HFF-Myc (cell line): ENCODE measurements at places on chromosomes 3 and 15.
A peak's percentile ranks its signal among the peaks of the same experiment; 100 is the strongest.

GRCh38 chr15:63473999-63474809, 30.2 kb upstream of the USP3 start:
- DNase-seq: no peak

GRCh38 chr3:94524102-94524919, 461.4 kb downstream of the NSUN3 start:
- DNase-seq: no peak

DNA sequence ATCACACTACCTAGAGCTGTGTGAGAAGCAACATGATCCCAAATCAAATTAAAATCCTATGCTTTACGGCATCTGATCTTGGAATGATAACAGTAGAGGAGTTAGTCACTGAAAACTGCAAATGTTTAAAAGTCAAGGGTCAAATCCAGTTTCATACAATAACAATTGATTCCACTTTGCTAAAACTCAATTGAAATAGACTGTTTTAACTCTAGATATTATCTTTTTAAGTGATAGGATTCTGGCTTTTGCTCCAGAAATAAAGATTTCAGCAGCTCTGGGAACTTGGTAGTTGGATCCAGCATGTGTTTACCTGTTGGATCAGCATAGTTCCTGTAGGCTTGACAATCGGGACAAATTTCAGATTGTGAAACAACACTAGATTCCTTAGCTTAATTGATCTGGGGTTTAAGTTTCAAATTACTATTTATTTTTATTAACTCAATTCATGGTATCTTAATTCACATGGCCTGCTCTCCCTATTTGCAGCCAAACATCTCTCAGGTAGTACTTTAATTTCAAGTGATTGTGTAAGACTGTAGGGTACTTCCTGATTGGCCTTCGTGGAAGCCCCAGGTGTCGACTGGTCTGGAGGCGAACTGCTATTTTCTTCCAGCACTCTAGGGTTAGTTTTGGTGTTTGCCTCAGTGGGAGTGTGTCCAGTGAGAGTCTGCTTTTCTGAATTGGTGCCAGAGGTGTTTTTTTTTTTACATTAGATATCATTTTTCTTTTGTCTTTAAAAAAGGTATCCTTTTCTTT, 16.6 kb downstream of the NFKBIZ start:
- DNase-seq: no peak

GRCh38 chr3:173622166-173622565, 224.6 kb downstream of the NLGN1 start:
- DNase-seq: peak; percentile 47

DNA sequence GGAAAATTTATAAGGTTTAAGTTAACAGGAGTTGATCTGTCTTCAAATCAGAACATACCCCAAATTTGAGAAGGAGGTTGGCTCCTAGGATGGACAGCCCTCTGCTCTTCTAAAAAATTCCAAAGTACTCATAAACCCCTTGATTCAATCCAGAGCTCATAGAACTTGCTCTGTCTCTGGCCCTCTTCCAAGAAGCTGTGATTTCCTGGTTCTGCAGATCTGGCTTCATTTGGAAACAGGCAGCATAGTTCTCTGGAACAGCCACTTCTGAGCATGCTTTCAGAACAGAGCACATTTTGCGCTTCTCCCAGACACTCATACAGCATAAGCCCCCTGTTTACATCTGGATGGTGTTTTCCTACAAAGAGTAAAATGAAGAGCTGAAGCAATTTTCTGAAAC, 96.7 kb downstream of the KBTBD8 start:
- peak; percentile 25 for DNase-seq

- no peak for DNase-seq
Observed at GRCh38 chr3:120057029-120057428, 37.2 kb downstream of the GSK3B start.

DNA sequence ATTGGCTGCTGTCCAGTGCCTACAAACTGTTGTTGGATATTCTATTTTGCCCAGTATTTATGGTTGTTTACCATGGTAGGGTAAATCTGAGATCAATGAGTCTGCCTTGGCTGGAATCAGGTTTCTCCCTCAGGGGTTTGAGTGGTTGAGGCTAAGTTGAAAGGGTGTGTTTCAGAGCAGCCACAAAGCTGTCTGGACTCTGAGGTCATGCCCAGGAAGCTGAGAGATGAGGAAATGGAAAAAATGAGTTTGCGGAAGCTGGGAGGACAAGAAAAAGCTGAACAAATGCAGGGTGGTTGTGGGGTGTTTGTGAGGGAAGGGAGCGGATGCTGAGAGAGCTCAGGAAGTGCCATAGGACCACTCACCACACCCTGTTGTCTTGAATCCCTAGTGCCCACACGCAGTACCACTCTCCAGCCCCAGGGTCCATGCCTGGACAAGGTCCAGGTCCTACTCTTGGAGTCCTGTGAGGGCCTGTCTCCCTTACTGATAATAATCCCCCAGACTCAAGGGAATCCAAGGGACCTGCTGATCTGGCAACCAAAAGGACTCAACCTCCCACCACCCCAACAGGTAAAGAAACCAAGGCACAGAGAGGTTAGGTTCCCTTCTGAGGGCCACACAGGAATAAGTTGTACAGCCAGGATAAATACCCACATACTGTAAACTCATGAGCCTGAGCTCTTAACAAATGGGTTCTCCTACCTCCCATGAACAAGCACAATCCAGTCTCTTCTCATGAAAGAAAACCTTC, 81.6 kb downstream of the PPCDC start:
- DNase-seq: peak; percentile 97

- DNase-seq: no peak
Observed at GRCh38 chr3:110184536-110184935, 847.2 kb upstream of the DPPA4 start.

GRCh38 chr3:86175051-86175536, 815.9 kb downstream of the VGLL3 start:
- DNase-seq: no peak

DNA sequence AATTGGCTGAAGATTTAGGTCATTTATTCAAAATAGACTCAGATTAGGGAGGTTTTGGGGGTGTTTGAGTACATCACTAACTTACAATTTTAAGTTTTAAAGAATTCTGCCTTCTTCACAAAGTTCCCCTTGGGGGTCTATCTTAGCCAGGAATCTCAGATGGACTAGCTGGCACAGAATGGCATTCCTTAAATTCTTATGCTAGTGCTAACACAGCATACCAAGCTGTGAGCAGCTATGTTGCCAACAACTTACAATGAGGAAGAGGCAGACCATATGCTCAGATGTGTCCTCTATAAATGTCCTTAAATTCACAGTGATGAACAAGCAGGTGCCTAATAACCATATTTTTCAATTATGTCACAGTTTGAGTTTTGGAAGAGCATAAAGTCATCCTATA, 60.9 kb upstream of the NPHP3 start:
- DNase-seq: no peak

DNA sequence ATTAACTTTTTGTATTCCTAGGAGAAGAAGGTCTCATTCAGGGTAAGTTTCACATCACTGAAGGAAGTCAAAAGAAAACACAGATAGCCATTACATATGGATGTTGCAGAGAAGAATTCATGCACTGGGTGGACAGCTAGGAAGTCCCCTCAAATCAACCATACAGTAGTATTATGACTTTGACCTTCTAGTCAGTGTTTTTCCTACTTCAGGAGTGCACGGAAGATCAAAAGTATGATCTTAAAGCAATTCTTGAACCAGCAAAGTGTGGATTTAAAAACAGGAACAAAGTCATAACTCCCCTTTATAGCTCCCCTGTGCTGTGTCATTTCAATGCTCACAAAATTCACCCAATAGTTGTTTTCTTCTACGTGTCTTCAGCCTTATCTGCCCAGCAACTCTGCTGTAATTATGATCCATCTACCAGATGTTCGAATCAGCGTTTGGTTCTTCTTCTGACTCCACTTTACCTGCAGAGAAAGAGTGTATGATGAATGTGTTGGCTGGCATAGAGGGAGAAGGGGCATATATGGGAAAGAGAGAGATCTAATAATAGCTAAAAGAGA, 118.1 kb upstream of the MEIS2 start:
- DNase-seq: no peak

- DNase-seq: no peak
Observed at GRCh38 chr15:89912145-89912673, 543 bp downstream of the ARPIN start.

DNA sequence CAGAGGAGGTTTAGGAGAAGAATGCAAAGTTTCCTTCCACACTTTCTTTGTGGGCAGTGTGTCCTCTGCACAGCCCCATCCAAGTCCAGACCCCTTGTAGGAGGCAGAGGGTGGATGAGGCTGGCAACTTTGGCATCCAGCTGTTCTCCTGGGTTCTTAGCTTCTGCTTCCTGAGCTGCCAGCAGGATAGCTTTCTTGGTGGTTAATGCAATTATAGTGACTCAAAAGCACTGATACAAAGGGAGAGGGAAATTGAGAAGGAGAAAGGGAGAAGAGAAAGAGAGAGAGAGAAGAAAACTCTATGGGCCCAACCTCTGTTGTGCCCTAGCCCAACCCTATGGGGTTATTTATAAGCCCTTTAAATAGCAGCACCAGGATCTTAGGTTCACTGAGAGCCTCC, 4.5 kb upstream of the TNFAIP8L3 start:
- DNase-seq: no peak

DNA sequence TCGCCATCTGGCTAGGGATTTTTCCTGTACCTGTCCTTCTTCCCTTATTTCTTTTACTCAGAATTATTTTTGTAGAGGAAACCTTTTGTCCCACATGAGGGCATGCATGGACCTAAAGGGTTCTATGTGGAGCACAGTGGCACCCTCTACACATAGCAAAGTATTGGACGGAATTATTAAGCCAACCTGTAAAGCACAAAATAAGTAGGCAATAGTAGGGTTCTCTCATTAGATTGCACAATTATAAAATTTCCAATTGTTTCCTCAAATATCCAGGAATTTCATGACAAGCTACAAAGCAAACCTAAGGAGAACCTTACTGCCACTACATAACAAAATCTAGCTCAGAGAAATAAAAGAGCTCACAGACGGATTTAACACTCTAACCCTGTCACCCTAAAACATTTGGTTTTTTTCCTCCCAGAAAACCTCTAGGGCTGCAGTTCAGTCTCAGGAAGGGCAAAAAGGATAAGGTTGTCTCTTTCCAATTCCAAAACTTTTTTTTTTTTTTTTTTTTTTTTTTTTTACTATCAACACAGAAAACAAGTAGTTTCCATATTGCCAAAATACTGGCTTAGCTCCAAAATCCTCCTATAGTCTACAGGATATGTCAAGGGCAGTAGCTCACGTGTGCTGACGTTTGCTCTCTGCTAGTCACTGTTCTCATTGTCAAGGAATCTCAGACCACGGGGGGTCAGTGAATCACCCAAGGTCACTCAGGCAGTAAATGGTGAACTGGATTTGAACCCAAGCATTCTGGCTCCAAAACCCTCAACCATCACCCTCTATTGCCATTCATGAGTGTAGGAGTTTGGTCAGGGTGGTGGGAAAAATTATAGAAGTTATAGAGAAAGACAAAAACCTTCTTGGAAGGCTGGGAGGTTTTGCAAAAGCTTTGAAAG, 52.3 kb downstream of the NCEH1 start:
- peak; percentile 90 for DNase-seq

DNA sequence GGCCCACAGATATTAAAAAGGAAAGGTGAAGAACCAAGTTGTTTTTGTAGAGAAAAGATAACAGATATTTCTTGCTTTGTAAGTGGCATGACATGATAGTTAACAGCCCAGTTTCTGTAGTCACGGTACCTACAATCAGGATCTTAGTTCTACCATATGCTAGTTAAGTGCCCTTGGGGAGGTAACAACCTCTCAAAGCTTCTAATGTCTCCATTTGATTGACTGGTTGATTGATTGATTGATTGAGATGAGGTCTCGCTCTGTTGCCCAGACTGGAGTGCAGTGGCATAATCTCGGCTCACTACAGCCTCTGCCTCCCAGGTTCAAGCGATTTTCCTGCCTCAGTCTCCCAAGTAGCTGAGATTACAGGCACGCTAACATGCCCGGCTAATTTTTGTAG, 28.5 kb downstream of the SENP5 start:
- no peak for DNase-seq

GRCh38 chr3:159186581-159186980, 384.7 kb downstream of the MFSD1 start:
- DNase-seq: no peak

DNA sequence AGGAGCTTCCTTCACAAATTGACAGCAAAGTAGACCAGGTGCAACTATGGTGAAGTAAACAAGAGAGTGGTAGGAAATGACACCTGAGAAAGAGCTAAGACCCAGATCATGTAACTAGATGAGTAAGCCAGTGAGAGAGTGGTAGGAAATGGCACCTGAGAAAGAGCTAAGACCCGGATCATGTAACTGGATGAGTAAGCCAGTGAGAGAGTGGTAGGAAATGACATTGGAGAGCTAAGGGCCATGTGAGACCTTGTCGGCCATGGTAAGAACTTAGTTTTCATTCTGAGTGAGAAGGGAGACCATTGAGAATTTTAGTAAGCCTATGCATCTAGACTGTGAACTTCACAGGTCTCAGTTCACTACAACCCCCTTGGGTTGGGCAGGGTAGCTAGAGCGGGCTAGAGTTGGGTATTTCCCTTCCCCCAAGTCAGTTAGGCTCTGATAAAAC, 5.4 kb upstream of the SENP7 start:
- DNase-seq: no peak

DNA sequence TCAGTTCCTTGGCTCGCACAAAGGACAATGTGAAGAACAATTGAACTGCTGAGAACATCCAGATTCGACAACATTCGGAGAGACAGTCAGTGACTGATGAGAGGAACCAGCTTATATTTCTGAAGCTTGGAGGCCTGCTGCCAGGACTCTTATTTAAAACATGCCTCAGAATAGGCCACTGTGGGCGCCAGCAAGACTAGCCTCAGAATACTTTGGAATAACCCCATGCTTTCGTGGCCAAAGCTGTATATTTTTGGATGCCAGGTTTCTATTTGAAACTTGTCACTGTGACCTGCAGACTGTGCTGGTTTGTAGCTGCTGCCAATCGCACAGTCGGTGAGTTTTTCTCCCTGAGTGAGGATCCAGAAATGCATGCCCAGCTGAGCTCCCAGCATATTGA, 129.9 kb upstream of the UBE3A start:
- DNase-seq: no peak

DNA sequence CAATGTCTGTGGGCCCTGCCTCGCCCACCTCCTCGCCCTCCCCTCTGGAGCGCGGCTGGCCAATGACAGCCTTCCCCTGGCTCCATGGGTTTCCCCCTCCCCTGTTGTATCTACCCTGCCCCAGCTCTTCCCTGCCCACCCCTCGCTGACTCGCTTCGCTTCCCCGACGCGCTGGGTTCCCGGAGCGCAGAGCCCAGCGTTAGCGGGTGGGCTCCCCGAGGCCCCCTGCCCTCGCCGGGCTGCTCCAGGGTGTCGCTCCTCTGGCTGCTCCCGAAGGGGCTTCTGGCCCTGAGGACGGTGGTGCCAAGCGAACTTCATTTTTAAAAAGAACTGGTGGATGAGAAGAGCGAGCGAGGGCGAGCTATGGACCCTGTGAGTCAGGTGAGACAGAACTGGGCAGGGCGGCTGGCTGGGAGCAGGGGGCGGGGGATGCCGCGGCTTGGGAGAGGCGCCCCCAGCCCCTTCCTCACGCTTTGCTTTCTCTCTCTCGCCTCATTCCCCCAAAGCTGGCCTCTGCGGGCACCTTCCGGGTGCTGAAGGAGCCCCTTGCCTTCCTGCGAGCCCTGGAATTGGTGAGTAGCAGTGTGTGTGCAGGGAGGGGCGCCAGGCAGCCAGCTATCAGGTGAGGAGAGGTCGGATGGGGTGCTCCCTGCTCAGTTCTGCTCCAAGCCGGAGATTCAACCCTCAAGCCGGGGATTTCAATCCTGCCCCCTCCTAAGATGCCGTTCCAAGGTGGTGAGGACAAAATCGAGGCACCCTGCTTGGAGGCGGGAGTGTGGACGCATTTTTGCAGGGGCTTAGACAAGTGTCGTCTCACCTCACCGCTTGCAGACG, at the start of gene SYNPR:
SYNPR (plus strand) TSS at position 138 of the 834 bp plus-strand sequence.
- no peak for DNase-seq

GRCh38 chr15:47929138-47929803, 191.5 kb upstream of the SLC24A5 start:
- no peak for DNase-seq

- no peak for DNase-seq
Observed at GRCh38 chr15:23629234-23629805, 18.3 kb downstream of the MAGEL2 start.
